ENCODE measurements at places on chromosomes 2 and 18.

DNA sequence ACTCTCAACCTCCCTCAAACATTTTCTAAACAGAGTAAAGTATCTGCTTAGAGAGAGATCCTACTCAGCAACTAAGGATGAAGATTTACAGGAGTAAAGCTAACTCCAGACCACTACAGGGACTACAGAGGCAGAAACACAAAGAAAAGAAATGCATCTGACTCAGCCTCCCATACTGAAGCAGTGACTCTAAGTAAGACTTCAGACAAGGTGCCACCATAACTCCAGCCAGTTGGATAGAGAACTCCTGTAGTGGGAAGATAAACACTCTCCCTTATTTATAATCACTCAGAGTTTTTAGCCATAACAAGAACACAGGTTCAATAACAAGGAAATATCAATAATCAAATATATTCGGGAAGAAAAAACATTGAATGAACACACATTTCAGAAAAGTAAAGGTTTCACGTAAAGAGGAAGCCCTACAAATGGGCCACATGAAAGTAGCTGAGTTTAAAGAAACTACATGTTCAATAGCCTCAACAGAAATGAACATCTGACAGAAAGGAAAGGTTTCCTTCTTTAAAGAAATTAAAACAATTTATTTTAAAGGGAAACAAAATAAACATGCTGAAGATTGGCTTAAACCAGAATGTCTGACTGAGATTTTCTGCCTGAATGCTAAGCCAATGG lies 519.9 kb downstream of the KCNJ3 start:
- no peak for DNase-seq

GRCh38 chr2:201116115-201116958 lies at the start of gene CFLAR:
CFLAR (plus strand) TSS chr2:201116164; CDS start chr2:201129866, 13,702 bp downstream.
- DNase-seq: peak; percentile 31

- DNase-seq: no peak
Observed at GRCh38 chr18:63192885-63193349, 126.7 kb downstream of the BCL2 start.

GRCh38 chr2:200812122-200813022 lies 662 bp downstream of the BZW1 start:
- DNase-seq: no peak

DNA sequence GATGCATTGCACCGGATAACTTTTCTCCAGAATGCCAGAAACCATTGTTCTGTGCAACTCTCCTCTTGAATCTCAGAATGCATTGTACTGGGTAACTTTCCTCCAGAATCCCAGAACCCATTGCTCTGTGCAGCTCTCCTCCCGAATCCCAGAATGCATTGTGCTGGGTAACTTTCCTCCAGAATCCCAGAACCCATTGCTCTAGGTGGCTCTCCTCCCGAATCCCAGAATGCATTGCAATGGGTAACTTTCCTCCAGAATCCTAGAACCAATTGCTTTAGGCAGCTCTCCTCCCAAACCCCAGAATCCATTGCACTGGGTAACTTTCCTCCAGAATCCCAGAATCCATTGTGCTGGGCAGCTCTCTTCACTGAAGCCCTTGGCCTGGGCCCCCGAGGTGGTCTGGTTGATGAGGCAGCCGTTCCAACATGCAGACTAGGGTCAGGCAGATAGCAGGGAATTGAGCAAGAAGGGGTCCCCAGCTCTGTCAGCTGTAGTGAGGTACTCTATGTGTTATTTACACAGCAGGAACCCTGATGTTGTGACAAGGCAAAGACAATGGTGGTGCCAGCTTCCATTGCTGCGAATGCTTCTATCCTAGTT lies 9.4 kb downstream of the FOSL2 start:
- DNase-seq: no peak

GRCh38 chr2:153986488-153987229 lies 114.9 kb downstream of the GALNT13 start:
- no peak for DNase-seq

- DNase-seq: no peak
Observed at GRCh38 chr2:30300456-30301221, 69.3 kb downstream of the LBH start.

- no peak for DNase-seq
Observed at GRCh38 chr2:195434346-195434745, 222.7 kb upstream of the SLC39A10 start.

- no peak for DNase-seq
Observed at GRCh38 chr2:149136111-149136510, 97.6 kb downstream of the LYPD6B start.

- no peak for DNase-seq
Observed at GRCh38 chr2:141063406-141063805, 1067.4 kb downstream of the LRP1B start.

GRCh38 chr18:12630136-12630535 lies 27.8 kb downstream of the SPIRE1 start:
- DNase-seq: no peak

DNA sequence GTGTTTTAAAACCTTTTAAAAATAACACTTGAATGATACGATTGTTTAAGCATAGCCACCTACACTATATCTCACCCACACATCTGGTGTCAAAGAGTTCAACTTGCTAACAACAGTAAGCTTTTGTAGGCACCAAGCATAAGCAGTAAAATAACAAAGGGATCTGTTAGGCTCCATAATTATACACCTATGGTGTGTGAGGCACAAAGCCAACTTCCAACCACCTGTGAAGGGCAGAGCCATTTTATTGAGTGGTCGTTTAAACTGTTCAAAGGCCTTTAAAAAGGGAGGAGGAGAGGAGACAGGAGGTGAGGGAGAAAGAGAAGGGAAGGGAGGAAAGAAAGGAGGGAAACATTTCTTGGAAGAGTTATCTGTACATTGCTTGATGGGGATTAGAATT lies 27.9 kb downstream of the NEMP2 start:
- no peak for DNase-seq

DNA sequence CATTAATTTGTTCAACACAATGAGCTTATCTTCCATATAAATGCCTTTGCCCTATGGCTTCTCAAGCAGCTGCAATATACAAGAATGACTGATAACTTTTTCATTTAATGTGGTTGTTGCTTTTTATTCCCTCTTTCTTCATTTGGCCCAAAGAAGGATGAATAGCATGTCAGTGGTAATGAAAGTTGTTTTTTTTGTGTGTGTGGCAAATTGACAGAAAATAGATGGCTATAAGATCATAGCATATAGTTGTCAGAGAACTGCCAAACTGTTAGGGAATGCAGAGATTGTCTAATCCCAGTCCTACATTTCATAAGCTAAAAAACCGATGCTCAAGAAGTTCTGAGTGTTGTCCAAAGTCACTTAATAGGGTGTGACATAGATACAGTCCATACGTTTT lies 244.3 kb downstream of the ACTR3 start:
- DNase-seq: no peak

DNA sequence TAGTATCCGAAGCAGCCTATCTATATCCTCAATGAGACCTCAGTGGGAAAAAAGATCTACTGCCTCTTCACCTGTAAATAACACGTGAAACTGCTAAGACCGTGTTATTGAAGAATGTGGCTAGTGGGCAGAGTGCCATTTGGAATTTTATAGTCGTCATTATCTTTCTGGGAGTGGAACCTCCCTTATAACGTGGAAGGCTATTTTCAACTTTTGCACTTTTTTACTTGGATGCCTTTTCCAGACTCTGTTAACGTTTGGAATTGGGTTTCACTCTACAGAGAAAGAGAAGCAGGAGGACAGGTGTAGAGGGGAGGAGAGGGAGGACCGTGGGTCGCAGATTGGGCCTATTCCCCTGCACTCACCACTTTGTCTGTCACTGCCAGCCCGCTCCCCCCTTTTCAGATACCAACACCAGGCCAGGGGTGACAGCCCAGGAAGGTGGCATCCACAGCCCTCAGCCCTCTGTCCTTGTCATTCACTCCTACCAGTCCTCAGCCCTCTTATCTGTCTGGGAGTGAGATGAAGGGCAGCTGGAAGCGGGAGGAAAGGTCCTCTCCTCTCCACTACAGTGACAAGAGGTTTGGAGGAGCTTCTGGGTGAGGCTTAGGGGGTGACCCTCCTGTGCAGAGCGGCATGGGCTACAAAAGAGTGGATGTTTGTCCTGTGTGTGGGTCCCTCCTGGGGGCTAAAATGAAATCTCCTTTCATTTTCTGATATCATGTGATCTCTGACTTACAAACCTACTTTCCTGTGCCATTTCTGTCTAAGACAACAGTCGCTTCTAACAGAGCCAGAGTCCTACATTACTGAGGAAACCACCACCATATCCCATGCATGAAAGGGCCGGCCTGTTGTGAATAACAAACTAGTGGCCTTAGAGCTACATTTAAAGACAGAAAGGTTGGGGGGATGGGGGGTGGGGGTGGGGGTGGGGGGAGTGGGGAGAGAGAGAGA lies 23.9 kb upstream of the CEP68 start:
- DNase-seq: no peak

DNA sequence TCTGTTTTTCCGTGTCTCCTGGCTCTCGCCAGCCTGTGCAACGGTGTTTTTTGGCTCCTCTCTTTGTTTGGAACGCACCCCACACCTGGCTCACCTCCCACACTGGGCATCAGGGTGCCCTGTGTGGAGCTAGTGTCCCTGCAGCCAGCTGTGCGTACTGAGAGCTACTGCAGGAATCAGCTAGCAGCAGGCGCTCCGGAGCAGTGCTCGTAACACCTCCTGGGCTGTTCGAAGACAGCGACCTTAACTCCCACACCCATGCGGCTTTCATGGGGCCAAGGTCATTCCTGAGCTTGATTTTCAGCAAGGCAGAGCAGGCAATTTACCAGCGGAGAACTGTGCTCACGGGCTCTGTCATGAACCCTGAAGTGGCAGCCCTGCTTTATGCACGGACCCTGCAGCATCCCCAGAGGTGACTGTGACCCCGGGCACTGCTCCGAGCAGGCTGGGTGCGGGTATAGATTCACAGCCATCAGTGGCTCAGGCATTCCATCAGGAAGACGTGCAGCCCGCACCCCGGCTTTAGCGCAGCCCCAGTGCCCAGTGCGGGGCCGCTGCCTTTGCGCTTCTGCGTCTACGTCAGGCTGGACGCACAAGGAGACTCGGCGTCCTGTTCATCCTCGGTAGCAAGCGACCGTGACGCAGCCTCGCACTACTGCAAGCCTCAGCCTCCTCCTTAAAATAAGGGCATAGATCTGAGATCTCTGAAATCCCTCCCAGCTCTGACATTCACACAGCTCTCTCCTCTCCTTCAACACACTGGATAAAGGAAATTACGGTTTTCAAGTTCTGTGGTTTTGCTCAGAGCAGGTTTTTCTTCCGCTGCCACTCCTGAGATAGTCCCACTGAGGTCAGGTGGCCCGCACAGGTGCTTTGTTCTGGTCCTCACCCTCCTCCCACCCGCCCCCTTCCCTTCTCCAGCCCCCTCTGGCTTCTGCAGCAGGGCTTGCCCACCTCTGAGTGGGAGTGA lies 58.2 kb downstream of the ADI1 start:
- no peak for DNase-seq

GRCh38 chr2:19873014-19873413 lies 28.8 kb downstream of the TTC32 start:
- DNase-seq: no peak

GRCh38 chr2:27409321-27410073 lies at the start of gene PPM1G:
PPM1G (minus strand) TSS chr2:27409591; CDS start chr2:27409422, 169 bp downstream.
- peak; percentile 68 for DNase-seq

- no peak for DNase-seq
Observed at GRCh38 chr2:145012806-145013205, 492.9 kb upstream of the ZEB2 start.

DNA sequence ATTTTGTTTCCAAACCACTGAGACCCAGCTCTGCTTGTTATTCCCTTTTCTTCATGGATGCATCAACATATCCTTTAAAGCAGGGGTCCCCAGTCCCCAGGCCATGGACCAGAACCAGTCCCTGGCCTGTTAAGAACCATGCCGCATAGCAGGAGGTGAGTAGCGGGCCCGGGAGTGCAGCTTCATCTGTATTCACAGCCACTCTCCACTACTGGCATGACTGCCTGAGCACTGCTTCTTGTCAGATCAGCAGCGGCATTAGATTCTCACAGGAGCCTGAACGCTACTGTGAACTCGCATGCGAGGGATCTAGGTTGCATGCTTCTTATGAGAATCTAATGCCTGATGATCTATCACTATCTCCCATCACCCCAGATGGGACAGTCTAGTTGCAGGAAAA lies 1.6 kb upstream of the POLI start:
- no peak for DNase-seq

DNA sequence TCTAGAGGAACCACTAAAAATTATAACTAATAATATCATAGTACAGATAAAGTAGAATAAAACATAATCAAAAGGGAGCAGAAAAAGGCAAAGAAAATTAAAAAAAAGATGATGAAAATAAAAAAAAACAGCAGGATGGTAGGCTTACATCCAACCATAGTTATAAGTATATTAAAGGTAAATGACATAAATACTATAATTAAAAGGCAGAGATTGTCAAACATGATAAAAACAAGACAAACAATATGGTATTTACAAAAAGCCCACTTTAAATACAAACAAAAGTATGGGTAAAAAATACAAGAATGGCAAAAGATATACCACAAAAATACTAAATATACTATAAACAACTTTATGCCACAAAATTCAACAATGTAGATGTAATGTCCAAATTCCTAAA lies 24.4 kb downstream of the CCDC148 start:
- DNase-seq: no peak

DNA sequence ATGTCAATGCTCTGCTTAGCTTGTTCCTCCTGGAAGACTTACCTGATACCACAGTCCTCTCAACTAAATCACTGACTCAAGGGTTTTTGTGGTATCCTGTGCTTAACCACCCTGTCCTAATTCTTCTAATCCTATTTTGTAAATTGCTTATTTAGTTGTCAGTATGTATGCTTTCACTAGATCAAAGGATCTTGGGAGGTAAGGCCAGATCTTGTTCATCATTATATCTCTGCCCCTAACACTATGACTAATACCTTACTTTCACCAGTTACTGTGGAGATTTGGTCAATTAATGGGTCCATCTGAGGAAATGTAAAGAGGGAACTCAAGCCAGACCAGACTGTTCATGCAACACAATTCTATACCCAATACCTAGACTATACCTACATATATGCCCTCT lies 203.2 kb downstream of the GULP1 start:
- DNase-seq: no peak

- DNase-seq: no peak
Observed at GRCh38 chr2:238155761-238156694, 2.7 kb upstream of the ERFE start.

DNA sequence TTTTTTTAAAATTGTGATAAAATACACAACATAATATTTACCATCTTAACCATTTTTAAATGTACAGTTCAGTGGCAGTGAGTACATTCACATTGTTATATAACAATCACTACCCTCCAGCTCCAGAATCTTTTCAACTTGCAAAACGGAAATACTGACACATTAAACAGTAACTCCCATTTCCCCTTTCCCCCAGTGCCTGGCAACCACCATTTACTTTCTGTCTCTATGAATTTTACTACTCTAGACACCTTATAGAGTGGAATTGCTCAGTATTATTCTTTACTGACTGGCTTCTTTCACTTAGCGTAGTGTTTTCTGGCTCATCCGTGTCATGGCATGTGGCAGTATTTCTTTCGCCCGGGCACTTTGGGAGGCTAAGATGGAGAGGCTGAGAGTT lies 32.6 kb downstream of the FASTKD2 start:
- DNase-seq: no peak

GRCh38 chr2:66427300-66427699 lies 7.6 kb upstream of the MEIS1 start:
- DNase-seq: no peak

GRCh38 chr2:238947920-238948710 lies 100.2 kb downstream of the TWIST2 start:
- peak; percentile 77 for DNase-seq
